ENCODE measurements at places on chromosomes 5 and 9.
A peak's percentile ranks its signal among the peaks of the same experiment; 100 is the strongest.

DNA sequence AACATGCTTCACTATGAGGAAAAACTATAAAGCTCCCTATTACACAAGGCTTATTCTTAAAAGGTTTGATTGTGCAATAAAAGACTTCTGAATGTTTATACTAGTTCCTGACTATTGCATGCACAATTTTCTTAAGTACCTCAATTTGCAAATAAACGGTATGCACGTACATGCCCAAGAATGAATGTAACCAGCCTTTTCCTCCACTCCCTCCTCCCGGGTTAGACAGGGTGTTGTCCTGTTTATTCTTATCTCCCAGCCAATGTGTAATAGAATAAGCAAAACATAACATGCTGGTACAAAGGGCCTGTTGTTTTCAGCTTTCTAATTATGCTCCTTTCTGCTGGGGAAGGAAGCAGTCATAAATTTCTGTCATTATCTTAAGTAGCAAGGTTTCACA, 79.1 kb downstream of the AOPEP start:
- H3K36me3 ChIP-seq = no peaks in the 10 kb centered on the region
- DNase-seq = no peak
- H3K4me1 ChIP-seq = 0 out of 2 replicates have a peak, but pooled peaks cover 11% of the 10 kb centered on the region
- H3K27me3 ChIP-seq = no peaks in the 10 kb centered on the region

DNA sequence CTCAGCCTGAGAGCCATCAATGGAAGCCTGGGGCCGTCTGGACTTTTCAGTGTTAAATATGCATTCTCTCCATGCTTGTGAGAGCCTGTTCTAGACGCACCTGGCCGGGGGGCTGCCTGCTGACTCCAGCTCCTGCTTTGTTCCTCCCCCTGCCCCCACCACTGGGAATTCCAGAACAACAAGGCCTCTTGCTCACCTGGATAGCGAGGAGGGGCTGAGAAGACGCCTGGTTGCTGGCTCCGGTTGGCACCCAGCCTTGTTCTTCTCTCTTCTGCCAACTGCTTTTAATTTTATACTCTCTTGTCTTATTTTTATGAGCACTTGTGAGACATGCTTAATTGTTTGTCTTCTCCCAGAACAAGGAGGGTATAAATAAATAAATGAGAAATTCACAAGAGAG, 15.0 kb upstream of the RAPGEF1 start:
- H3K27ac ChIP-seq = no peak overlapping the region
- H3K4me3 ChIP-seq = no peak overlapping the region
- H3K36me3 ChIP-seq = no peaks in the 10 kb centered on the region
- DNase-seq = no peak
- H3K27me3 ChIP-seq = peaks cover 53% of the 10 kb centered on the region

- H3K27me3 ChIP-seq = no peaks in the 10 kb centered on the region
- peaks cover 39% of the 10 kb centered on the region for H3K4me1 ChIP-seq
- no peaks in the 10 kb centered on the region for H3K36me3 ChIP-seq
- H3K27ac ChIP-seq = peak overlapping the region; percentile 20
Observed at GRCh38 chr5:151225475-151225874, 1.6 kb upstream of the CCDC69 start.

- H3K4me3 ChIP-seq = peak overlapping the region; percentile 64
- H3K4me1 ChIP-seq = peaks cover 5% of the 10 kb centered on the region
- peaks cover 20% of the 10 kb centered on the region for H3K27me3 ChIP-seq
Observed at GRCh38 chr5:51379331-51379700, 3.9 kb upstream of the ISL1 start.

DNA sequence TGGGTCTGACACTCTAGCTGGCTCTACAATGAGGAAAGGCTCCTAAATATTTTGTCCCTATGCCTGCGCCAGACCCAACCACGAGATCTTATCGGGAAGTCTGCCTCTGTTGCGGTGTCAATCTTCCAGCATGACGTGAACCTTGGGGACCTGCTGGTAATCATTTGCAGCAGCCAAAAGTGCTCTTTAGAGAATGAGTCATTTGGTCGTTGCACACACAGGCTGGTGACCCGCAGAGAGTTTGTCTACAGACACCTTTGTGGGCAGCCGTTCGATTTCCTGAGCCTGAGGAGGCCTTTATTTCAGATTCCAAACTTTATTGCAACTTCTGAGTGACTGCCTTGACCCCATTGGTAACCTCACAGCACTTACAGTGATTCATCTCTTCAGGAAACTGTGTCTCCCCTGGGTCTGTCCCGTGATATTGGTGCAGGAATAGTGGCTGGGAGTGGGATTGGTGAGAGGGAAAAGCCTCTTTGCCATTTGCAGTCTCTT, 326.1 kb downstream of the NSG2 start:
- DNase-seq = no peak
- no peaks in the 10 kb centered on the region for H3K36me3 ChIP-seq
- H3K4me1 ChIP-seq = no peaks in the 10 kb centered on the region
- H3K27me3 ChIP-seq = no peaks in the 10 kb centered on the region
- H3K27ac ChIP-seq = no peak overlapping the region
- no peak overlapping the region for H3K4me3 ChIP-seq

GRCh38 chr9:81833563-81834345, 94.5 kb upstream of the SPATA31D4 start:
- H3K27me3 ChIP-seq = peaks cover 15% of the 10 kb centered on the region
- no peak for DNase-seq
- H3K36me3 ChIP-seq = no peaks in the 10 kb centered on the region
- no peak overlapping the region for H3K4me3 ChIP-seq

DNA sequence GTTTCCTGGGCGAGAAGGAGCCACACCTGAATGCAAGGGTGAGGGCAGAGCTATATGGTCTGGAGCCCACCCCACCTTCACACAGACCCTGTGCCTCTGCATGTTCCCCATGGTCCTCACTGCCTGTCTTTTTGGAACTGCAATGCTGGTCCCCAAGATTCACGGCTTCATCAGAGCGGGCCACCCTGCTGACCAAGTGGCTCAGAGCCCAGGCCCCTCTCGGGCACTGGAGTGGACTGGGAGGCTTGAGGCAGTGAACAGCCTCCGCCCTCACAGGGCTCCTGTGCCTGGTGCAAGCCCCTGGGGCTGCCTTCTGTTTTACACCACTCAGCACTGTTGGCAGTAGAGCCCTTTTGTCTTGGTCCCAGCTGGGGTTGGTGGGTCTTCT, 143.2 kb downstream of the CACNA1B start:
- no peak overlapping the region for H3K27ac ChIP-seq
- no peaks in the 10 kb centered on the region for H3K36me3 ChIP-seq
- no peak overlapping the region for H3K4me3 ChIP-seq
- no peaks in the 10 kb centered on the region for H3K4me1 ChIP-seq
- peaks cover 33% of the 10 kb centered on the region for H3K27me3 ChIP-seq
- no peak for DNase-seq

- no peak overlapping the region for H3K27ac ChIP-seq
- no peaks in the 10 kb centered on the region for H3K36me3 ChIP-seq
- H3K27me3 ChIP-seq = no peaks in the 10 kb centered on the region
- no peak for DNase-seq
Observed at GRCh38 chr5:136004436-136004835, 24.4 kb upstream of the TGFBI start.

- no peaks in the 10 kb centered on the region for H3K4me1 ChIP-seq
- no peaks in the 10 kb centered on the region for H3K27me3 ChIP-seq
- no peak for DNase-seq
- no peak overlapping the region for H3K27ac ChIP-seq
- no peak overlapping the region for H3K4me3 ChIP-seq
Observed at GRCh38 chr9:8392866-8393265, 593.3 kb upstream of the DMAC1 start.

DNA sequence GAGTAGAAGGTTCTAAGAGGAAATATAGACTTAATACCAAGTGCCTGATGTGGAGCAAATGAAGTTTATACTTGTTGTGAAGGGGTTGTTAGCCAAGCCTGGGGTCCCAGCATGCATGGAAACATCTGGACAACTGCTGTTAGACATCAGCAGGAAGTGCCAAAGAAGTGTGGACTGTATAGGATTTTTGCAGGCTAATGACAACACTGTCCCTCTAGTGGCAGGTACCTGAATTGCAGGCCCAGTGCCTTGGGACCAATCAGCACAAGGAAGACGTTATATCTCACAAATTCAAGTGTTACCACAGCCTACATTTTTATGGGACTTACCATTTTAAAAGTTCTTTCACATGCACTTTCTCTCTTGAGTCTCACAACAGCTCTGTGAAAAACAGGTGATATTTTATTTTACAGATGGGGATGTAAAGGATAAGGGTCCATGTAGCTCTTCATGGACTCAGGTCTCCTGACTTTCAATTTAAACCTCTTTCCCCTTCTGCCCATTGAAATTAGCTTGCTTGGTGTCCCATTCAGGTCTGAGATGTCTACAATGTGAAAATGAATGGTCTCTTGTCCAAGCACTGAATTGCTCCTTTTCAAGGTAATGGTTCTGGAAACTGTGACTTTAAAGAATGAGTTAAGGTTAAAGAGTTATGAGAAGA, 89.0 kb upstream of the MAP1B start:
- H3K4me3 ChIP-seq = no peak overlapping the region
- H3K36me3 ChIP-seq = no peaks in the 10 kb centered on the region
- H3K4me1 ChIP-seq = no peaks in the 10 kb centered on the region
- no peak overlapping the region for H3K27ac ChIP-seq
- no peaks in the 10 kb centered on the region for H3K27me3 ChIP-seq

DNA sequence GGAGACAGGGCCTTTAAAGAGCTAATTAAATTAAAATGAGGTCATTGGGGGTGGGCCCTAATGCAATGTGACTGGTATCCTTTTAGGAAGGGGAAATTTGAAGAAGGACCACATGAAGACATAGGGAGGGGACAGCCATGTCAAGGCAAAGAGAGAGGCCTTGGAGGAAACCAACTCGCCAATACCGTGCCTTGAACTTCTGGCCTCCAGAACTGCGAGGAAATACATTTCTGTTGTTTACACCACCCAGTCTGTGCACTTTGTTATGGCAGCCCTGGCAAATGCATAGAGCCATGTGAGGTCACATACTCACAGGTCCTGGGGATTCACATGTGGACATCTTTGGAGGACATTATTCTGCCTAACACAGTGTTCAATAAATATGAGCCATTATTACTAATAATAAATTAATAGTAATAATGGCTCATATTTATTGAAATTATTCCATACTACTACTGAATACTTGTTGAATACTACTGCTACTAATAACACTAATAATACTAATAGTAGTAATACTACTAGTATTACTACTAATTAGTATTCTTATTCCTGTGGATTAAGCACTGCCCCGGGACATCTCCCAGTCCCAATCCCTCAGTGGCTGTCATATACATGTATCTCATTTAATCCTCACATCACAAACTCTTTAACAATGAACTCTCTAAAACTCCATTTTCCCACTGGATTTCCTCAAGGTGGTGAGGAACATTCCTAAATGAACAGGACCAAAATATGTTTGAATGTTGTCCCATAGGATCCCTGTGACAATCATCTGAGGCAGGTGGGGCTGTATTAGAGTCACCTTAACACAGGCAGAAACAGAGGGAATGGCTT, 8.4 kb downstream of the TRAF1 start:
- H3K4me3 ChIP-seq = no peak overlapping the region
- H3K36me3 ChIP-seq = no peaks in the 10 kb centered on the region
- no peak for DNase-seq
- H3K27me3 ChIP-seq = no peaks in the 10 kb centered on the region
- no peak overlapping the region for H3K27ac ChIP-seq

- no peak overlapping the region for H3K27ac ChIP-seq
- H3K27me3 ChIP-seq = no peaks in the 10 kb centered on the region
- H3K4me1 ChIP-seq = no peaks in the 10 kb centered on the region
- H3K4me3 ChIP-seq = no peak overlapping the region
- no peak for DNase-seq
Observed at GRCh38 chr9:111016426-111017045, 21.7 kb downstream of the LPAR1 start.

DNA sequence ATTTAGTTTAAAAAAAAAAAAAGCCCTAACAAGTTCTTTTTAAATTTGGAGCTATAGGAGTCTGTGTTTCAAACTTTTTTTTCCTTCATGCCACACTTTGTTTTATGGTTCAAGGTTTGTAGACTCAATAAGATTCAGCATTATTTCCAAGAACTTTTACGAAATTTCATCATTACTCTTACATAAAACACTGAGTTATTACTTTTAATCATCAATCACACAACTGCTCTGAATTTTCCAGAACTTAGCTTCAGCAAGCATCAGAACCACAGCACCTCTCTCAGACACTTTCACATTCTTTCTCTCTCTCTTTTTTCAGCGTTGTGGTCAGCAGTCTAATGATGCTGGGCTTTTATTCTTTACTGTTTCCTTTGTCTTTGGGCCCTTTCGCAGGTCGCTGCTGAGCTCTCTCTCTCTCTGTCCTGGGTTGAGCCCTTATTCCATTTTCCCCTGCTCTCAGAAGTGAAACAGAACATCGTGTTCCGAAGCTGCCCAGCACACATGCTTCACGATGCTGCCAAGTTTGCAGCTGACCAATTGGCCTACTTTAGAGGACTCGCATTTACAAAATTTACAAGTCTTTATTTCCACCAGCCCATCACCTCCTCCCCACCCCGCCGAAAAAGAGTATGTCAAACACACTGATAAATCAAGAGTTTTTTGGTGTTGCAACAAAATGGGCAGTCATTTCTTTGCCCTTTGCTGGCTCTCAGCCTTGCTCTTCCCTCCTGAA, 44.6 kb upstream of the PIK3R1 start:
- no peak overlapping the region for H3K27ac ChIP-seq
- no peaks in the 10 kb centered on the region for H3K4me1 ChIP-seq
- DNase-seq = no peak
- H3K27me3 ChIP-seq = no peaks in the 10 kb centered on the region
- no peaks in the 10 kb centered on the region for H3K36me3 ChIP-seq

DNA sequence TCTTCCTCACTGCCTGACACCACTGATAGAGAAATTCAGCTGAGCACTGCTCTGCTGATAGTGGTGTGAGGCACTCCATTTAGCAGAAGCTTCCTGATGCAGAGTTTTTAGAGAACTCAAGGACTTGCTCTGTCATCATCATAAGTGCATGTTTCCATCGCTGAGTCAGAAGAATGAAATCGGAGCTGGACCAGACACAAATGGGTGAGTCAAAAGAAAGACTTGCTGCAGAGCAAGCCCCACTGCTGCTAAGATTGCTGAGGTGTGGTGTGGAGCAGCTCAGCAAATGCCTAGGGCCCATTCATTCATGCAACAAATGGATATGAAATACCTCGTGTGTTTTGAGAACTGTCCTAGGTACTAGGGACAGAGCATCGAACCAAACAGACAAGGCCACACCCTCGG, 410.2 kb upstream of the SLC30A5 start:
- H3K36me3 ChIP-seq = no peaks in the 10 kb centered on the region
- no peak overlapping the region for H3K27ac ChIP-seq
- no peaks in the 10 kb centered on the region for H3K4me1 ChIP-seq
- no peak overlapping the region for H3K4me3 ChIP-seq
- DNase-seq = no peak
- no peaks in the 10 kb centered on the region for H3K27me3 ChIP-seq

Measured in MM.1S (cell line).